ENCODE measurements at places on chromosomes 13 and 19.
A peak's percentile ranks its signal among the peaks of the same experiment; 100 is the strongest.

DNA sequence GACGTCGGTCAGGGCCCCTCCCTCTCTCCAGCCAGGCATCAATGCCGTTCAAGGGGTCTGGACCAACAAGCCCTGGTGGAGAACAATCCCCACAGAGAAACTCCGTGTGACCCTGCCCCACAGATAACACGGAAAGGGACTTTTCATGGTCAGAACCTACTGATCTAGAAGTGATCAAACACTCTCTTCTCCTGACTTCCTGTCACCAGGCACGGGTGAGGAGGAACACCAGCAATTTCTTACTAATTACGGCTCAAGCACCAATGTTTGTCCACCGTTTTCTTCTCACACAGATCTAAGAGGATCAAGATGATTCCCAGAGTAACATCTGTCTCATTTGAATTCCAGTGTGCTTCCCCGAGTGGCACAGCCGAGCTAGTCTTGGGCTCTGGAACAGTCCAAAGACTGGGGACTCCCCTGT is 11.8 kb downstream of the RASA3 start:
- DNase-seq, result no peak

DNA sequence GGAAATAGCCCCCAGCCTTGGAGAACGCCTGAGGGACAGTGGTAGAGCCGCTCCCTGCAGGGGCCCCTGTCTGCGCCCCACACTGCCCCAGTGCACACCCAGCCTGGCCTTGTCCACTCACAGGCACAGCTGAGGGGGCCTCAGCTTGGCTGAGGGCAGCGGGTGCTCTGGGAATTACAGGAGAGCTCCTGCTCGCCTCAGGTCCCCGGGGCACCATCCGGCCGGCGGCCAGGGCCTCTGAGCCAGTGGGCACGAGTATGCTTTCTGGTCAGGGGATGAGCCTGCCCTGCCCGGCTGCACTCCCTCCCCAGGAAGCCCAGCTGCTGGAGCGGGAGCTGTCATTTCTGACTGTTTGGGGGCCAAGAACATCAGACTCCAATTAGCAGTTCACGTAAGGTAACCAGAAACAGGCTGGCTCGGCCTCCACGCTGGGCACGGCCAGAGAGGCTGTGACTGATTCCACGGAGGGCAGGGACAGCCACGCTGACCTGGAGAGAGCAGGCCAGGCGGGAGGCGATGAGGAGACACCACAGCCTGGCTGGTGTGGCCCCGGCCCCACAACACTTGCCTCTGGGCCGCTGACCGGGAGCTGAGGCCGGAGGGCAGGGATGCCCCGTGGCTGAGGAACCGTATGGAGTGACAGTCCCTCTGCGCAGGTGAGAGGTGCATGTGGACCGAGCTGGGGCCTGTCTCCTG is 15.4 kb downstream of the CEBPG start:
- DNase-seq, result no peak

GRCh38 chr13:31056644-31057271 is 104.9 kb downstream of the HSPH1 start:
- no peak for DNase-seq

GRCh38 chr13:113863524-113864272 is at the start of gene GAS6:
Gene GAS6 (minus strand): TSS chr13:113864076. CDS start chr13:113863920, 156 bp downstream.
- DNase-seq, result no peak

GRCh38 chr19:49506575-49507105 is 5.8 kb upstream of the FCGRT start:
- DNase-seq, result peak; percentile 60

DNA sequence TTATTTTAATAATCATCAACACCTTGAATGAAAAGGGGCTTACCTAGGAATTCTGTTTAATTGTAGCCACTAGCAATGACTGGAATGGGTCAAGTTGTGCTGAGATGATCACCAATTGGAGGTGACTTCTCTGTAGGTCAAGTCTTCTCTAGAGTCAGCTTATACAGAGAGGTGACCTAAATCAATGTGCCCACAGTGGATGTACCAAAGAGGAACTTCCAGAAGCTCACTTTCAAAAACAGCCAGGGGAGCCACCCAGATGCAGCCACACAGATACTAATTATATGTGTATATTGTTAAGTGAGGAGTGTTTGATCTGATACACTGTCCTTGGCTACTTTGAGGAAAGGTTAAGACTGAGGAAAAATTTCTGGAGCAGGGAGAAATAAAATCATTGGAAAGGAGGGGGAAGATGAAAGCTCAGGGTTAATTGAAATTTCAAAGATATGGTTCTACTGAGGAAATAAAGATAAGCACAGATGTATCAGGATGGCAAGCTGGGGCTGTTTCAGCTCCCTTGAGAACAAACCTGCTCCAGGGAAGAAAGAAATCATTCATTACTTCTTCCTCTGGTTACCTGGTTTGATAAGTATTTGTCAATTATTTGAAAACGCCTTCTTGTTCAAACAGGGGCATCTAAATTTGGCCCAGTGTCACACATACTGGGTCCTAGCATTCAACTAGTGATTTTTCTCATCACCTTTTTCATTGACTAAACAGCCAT is 5.1 kb downstream of the GPR183 start:
- no peak for DNase-seq

DNA sequence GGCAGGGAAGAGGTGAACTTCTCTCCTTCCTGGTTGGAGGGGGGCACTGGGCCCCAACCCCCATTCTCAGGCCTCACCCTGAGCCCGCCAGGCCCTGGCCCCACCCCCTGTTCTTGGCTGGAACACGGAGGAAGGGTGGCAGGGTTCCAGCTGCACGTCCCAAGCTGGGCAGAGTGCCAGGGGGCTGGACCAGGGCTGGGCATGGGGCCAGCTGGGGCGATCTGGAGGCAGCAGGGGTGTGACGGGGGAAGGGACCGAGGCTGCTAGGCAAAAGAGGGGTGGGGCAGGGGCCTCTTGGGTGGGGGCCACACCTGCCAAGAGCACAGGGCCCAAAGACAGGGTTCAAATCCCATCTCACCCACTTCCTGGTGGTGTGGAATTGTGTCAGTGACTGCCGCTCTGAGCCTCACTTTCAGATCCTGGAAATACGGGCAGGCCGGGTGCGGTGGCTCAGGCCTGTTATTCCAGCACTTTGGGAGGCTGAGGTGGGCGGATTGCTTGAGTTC is 2.2 kb downstream of the HIF3A start:
- no peak for DNase-seq

- DNase-seq, result no peak
Observed at GRCh38 chr13:114007566-114007965, 33.7 kb upstream of the C13orf46 start.

DNA sequence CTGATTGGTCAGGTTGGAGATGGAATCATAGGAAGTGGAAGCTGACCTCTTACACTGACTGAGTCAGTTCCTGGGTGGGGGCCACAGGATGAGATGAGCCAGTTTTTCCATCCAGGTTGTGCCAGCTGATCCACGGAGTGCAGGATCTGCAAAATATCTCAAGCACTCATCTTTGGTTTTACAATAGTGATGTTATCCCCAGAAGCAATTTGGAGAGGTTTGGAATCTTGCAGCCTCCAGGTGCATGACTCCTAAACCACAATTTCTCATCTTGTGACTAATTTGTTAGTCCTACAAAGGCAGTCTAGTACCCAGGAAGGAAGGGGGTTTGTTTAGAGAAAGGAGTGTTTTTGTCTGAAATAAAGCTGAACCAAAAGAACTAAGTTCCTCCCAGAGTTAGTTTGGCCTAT is 212.8 kb downstream of the SLITRK6 start:
- DNase-seq, result no peak

- DNase-seq, result no peak
Observed at GRCh38 chr19:51431124-51431523, 13.7 kb upstream of the SIGLEC10 start.

- no peak for DNase-seq
Observed at GRCh38 chr13:76038920-76039716, 403.0 kb downstream of the LMO7 start.

GRCh38 chr19:51194527-51195315 is 30.2 kb upstream of the CD33 start:
- no peak for DNase-seq

DNA sequence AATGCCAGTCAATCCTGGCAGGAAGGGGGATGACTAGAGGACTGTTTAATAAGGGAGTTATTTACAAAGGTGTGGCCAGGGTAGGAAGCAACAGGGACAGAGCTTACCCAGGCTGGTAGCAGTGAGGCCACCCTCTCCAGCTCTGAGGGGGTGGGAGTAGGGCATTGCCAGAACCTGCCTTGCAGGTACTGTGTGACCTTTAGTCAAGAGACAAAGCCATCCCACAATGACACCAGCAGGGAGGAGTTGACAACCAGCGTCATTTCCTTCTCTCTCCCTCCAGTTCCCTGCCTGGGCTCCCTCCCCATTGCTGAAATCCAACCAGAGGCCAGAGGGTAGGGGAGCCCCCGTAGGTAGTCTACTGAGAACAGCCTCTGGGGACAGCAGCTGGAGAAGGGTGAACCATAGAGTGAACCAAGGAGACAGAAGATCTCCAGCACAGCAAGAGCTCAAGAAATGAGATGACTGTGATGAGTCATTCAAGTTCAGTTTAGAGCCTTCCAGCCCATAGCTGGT is 33.3 kb upstream of the SPATA13 start:
- DNase-seq, result no peak

- DNase-seq, result no peak
Observed at GRCh38 chr19:45772130-45772840, 3.2 kb upstream of the SIX5 start.

GRCh38 chr13:97999653-98000052 is 46.2 kb downstream of the IPO5 start:
- DNase-seq, result no peak

DNA sequence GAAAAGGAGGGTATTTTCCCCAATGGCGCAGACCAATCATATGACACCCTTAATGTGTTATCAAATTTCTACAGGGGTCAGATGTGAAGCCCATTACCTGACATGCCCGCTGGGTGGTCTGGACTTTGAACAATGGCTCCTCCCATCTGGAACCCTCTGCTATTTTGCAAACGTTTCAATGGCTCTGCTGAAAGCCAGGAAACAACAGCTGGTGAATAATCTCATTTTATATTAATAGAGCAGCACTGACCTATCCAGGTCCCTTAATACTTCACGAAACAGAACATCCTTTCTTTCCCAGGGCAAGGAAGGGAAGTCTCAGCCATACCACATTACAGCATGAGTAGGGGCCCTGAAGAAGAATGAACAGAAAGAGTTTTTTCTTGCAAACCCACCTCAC is 20.3 kb upstream of the KPNA3 start:
- DNase-seq, result no peak

- no peak for DNase-seq
Observed at GRCh38 chr19:40370997-40371801, 18.8 kb downstream of the HIPK4 start.

DNA sequence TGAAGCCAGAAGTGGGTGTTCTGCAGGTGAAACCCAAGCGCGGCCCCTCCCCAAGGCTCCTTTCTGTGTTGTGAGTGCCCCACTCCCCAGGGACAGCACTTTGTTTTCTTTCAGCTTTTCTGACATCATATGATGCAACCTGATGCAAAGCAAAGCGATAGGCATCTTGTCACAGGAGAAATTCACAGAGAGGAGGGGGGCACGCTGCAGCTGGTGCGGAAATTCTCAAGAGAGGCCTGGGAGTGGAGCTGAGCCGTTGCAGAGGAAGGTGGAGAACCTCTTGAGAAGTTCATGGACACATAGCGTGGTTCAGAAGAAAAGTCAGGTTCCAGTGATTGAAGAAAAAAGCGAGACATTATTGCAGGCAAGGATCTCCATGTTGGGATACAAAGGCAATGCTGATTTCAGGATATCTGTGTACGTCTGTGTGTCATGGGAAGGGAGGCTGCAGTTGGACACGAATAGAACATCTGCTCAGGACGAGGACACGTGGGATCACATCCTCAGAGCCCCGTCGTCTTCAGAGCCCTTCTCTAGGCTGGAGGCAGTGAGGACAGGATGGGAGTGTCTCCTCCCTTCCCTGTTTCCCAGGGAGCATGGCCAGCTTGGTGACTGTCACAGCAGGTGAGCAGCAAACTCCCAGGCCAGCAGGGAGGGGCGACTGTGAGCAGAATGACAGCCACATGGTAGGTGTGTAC is 79.2 kb downstream of the IRS2 start:
- no peak for DNase-seq

GRCh38 chr13:91155512-91156114 is 191.9 kb upstream of the MIR17HG start:
- no peak for DNase-seq

DNA sequence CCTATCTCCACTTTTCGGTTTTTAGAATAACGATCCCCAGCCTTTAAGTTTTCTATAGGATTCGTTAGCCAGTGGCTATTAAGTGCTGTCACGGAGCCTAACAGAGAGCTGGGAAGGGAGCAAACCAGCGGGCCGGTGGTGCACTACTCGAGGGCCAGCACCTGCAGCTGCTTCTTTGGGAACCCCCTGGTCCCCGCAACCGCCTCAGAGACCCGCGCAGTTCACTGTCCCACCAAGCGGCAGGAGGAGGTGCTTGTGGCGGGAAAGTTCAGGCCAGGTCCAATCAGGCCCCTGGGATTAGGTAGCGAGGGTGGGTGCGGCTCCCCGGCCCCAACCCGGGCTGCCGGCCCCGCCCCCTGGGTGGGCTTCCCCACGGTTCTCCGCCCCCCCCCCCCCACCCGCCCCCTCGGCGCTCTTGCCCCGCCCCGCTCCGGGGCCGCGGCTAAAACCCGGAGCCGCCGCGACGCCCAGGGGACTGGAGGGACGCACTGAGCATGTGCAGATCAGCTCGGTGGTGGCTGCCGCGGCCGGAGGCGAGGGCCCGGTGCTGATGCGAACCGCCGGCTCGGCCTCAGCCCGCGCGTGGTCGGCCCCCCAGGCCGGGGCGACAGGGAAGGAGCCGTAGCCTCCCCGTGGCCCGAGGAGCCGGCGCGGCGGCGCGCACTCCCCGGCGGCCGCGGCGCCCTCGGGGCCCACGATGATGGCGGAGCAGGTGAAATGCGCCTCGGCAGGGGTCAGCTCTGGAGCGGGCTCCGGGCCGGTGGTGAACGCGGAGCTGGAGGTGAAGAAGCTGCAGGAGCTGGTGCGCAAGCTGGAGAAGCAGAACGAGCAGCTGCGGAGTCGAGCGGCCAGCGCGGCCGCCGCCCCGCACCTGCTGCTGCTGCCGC is at the start of gene SLAIN1:
Gene SLAIN1, plus strand, starts transcription at position 471 of the 887 bp plus-strand sequence. Its CDS starts 227 bp downstream, at position 698.
- DNase-seq, result peak; percentile 53

DNA sequence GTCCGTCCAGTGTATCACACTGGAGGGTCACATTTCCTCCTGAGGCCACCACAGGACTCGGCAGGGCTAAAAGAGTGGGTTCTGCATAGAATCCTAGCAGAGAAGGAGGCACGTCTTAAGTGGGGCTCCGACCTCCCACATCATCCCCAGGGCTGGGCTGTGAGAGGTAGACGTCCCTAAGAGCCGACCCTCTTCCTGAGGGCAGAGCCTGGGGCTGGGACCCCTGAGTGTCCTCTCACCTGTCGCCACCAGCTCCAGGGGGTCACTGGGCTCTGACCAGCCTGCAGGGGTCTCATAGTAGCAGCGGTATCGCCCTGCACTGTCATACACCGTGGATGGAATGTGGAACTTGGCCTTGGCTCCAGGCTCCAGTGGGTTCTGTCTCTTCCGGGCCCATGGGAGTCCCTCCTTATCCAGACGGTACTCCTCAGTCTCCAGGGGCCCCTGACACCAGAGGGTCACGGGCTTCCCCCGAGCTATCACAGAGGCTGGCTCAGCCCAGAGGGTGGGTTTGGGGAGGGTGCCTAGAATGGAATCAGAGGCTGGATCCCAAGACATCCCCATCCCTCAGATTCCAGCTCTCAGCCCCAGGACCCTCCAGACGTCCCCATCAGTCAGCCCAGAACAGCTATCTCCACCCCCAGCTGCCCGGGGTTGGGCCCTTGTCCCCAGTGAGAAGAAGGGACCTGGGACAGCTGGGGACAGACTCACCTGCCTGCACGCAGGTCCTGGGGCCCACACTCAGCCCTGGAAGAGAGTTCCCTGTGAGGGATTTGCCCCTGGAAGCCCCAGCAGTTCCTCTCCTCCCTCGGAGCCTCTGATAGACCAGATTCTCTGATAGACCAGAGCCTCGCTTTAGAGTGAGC is 590 bp downstream of the LILRB5 start:
- DNase-seq, result no peak
